Left forelimb (tissue), 1 donor: ENCODE measurements at places on chromosomes 3 and 15.

DNA sequence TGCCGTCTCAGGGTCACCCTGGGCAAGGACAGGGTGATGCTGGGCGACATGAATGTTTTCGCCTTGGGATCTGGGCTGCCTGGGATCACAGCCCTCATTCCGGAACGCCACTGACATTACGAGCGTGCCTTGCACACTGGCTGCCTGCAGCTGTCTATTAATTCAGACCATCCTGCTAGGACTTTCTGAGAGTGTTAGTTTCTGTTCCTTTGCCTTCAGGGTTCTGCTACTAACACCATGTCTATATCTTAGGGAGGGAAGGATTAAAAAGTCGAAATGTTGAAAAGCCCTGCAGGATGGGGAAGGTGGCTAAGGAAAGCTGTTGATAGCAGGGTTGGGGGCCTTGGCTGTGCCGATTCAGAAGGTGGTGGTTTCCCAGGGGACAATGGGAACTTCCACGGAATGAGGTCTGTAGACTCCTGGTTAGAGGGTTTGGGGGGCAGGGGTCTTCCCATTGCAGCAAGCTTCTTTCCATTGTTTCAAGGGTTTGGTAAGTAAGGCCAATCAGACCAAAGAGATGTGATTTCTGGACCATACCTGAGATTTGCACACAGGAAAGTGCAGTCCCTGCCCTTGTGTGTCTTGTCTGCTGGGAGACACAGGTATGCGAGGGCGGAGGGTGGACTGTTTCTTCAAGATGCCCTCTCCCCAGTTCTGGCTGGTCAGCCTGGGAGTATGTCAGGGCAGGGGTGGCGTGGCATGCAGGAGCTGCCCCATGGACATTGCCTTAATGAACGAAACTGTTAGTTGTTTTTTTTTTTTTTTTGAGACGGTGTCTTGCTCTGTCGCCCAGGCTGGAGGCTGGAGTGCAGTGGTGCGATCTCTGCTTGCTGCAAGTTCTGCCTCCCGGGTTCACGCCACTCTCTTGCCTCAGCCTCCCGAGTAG lies 50.9 kb downstream of the RGMA start:
- DNase-seq: no peak

DNA sequence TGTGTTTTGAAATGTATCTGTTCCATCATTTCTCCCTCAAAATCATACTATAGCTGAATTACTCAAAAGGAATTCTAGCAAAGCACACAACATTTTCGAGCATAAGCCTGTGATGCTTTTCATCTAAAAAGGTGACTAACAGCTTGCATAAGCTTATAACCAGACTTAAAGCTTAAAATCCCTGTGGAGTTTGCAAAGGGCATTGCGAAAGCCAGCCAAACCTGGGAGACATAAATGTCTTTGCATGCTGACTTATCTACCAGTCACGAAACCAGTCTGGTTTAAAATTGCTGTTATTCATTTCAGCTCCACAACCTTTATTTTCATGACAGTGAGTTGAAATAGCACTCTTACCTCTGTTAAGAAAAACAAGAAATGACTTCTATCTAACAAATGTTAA lies 35.6 kb upstream of the LIPC start:
- DNase-seq: no peak

GRCh38 chr3:52696830-52697631 lies 8.6 kb downstream of the GLT8D1 start:
- DNase-seq: no peak

- DNase-seq: no peak
Observed at GRCh38 chr3:39186692-39187151, 5.7 kb downstream of the XIRP1 start.

DNA sequence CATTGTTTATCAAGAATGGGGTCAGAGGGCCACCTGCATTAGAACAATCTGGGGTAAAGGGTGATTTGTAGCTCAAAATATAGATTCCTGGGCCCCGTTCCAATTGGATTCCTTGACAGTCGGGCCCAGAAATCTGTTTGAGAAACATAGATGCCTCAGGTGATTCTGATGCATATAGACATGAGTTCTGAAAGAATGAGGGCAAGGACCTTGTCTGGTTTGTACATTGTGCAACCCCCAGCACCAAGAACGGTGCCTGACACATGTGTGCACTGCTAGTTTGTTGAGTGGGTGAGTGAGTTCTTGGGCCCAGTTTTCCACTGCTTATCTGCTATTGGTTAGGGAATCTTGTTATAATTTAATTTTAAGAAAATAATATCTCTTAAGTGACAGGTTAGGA lies 16.6 kb downstream of the CRYBG3 start:
- no peak for DNase-seq

- DNase-seq: no peak
Observed at GRCh38 chr3:158420654-158421396, 150.2 kb upstream of the MLF1 start.

- no peak for DNase-seq
Observed at GRCh38 chr15:73560501-73561117, 72.6 kb downstream of the NPTN start.

- DNase-seq: peak; percentile 31
Observed at GRCh38 chr3:14877469-14877868, 58.7 kb downstream of the FGD5 start.

DNA sequence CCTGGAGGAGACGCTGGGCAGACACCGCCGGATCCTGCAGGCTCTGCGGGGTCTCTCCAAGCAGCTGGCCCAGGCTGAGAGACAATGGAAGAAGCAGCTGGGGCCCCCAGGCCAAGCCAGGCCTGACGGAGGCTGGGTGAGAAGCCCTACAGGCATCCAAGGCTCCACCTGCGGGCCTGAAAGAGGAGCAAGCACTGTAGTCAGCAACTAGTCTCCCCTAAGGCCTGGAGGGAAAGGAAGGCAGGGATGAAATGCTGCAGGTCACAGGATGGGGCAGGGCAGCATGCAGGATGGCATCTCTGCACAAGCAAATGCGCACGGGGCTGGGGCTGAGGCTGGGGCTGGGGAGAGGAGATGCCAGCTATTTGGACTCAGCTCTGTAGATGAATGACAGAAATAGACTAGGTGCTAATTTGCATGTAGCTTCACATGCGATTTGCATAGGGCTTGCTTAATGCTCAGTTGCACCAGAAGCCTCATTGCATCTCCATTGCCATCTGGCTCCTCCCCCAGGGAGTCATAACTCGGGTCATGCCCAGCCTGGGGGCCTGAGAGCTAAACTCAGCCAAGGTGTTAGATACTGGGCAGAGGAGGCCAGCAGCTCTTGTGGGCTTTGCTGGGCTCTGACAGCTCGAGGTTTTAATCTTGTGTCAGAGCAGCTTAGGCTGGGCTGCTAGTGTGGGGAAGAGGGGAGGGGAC lies 5.2 kb upstream of the CPLX3 start:
- DNase-seq: no peak

DNA sequence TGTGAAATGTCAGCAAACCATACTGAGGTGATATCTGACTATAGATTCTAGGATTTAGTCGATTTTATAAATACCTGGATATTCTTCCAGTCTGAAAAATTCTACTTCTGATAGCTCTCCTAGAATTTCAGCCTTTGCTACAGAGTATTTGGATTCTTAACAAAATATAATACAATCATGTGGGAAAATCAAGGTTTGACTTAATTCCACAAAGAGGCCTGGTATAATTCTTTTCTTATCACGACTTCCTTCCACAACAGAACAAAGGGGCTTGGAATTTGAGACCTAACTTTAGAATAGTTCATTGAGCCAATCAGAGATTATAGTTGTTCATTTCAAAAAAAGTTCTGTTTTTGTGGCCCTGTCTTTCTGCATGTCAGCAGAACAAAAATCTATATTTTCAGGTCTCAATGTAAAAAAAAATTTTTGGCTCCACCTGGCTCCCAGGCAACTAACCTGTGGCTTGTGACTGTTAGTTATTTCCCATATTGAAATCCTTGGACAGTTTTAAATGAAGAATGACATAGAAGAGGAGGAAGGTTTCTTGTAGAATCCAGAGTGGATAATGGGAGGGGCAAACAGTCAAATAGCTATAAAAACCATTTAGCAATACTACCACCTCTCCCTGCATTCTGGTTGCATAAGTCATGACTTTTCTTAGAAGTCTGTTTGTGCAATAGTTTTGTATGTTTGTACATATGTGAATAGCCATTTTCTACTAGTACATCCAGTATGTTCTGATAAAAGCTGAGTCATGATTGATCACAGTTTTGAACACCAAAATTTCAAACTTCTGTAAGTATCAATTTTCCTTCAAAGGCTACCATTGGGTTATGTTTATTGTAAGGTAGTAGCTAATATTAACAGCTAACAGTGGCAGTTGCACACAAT lies 4.0 kb downstream of the TM4SF1 start:
- DNase-seq: no peak

GRCh38 chr3:150737874-150738679 lies 24.9 kb downstream of the SIAH2 start:
- no peak for DNase-seq

- no peak for DNase-seq
Observed at GRCh38 chr3:4614070-4614469, 120.9 kb downstream of the ITPR1 start.
